ENCODE measurements at places on chromosomes 4 and X. TPM values are rescaled to one million over a fixed set of nuclear protein-coding genes. Genes with fewer than 3 reads are reported as not detected.

DNA sequence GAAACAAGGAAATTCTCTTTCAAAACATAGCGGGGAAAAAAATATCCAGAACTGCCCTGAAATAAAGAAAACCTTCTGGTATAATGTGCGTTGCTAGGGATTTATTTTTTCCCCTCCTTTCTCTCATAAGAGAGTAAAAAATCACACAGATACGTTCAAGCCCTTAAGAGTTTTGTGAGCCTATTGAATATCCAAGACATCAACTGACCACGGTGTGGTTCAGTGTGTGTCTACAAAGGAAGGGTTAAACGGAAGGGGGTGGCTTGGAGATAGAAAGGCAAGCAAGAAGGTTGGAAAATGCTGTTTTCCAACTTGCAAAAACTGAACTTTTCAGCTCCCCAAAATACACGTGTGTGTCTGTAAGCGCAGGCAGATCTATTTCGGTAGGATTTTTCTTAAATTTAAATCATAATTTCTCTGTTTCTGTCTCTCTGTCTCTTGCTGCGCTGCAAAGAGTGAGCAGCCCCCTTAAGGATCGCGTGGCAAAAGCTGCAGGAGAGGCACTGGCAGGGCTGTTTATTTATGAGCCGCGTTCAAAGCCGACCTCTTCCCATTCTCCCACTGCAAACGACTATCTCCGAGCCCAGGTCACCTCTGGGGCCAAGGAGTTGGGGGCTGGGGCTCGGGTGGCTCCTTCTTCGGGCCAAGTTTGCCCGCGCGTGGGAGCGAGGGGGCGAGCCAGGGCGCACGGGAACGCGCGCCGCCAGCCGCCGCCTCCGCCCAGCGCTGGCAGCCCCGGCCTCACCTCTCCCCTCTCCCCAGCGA is 492 bp upstream of the SLIT2 start:
- peak overlapping the region; percentile 45 for H3K4me3 ChIP-seq
- peak overlapping the region; percentile 45 for H3K27ac ChIP-seq
- H3K27me3 ChIP-seq, result peaks cover 35% of the 10 kb centered on the region

- H3K27me3 ChIP-seq, result no peaks in the 10 kb centered on the region
- H3K36me3 ChIP-seq, result peaks cover 20% of the 10 kb centered on the region
- no peak for DNase-seq
- no peak overlapping the region for H3K4me3 ChIP-seq
- H3K27ac ChIP-seq, result no peak overlapping the region
Measured at GRCh38 chr4:2487632-2488031, 18.7 kb downstream of the RNF4 start.

GRCh38 chr4:89258506-89258905 is 49.1 kb downstream of the GPRIN3 start:
- H3K27ac ChIP-seq, result no peak overlapping the region
- H3K4me1 ChIP-seq, result peaks cover 5% of the 10 kb centered on the region
- H3K36me3 ChIP-seq, result no peaks in the 10 kb centered on the region
- no peaks in the 10 kb centered on the region for H3K27me3 ChIP-seq
- DNase-seq, result no peak
- H3K4me3 ChIP-seq, result no peak overlapping the region

Gene CACNA1F
- 0.09 TPM for total RNA-seq

GRCh38 chrX:51893931-51894696 is 691 bp downstream of the MAGED1 start:
- H3K4me3 ChIP-seq, result peak overlapping the region; percentile 71
- peaks cover 30% of the 10 kb centered on the region for H3K36me3 ChIP-seq
- DNase-seq, result peak; percentile 77
- H3K27me3 ChIP-seq, result peaks cover 7% of the 10 kb centered on the region
- H3K4me1 ChIP-seq, result peaks cover 27% of the 10 kb centered on the region

DNA sequence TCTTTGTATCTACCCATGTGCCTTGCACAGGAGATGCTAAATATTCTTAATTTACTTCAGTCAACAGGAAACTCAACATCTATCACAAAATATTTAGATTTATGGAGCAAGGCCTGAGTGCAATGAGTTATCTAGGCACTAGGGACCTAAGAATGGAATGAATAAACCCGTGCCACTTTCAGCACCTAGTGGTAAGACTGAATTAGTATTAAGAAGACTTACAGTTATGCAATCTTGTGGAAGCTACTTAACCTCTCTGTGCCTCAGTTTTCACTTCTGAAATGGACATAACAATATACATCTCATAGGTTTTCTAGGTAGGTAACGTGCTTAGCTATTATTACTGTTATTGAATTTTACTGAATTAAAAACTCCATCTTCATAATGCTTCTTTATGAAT is 144.6 kb upstream of the MAP3K15 start:
- H3K4me1 ChIP-seq, result no peaks in the 10 kb centered on the region
- no peak overlapping the region for H3K27ac ChIP-seq
- H3K36me3 ChIP-seq, result no peaks in the 10 kb centered on the region
- DNase-seq, result no peak
- no peak overlapping the region for H3K4me3 ChIP-seq

Gene SUPT20HL2
- total RNA-seq, result 0.09 TPM

Gene BMP3
- total RNA-seq, result 2.0 TPM

Gene MTMR8
- 2.0 TPM for total RNA-seq

Gene ODAPH
- not detected for total RNA-seq

- peaks cover 42% of the 10 kb centered on the region for H3K4me1 ChIP-seq
- H3K27me3 ChIP-seq, result no peaks in the 10 kb centered on the region
- peak overlapping the region; percentile 72 for H3K4me3 ChIP-seq
Measured at GRCh38 chr4:2935762-2936743, 27.2 kb downstream of the NOP14 start.
